ELR (cell line): ENCODE measurements at places on chromosomes 6 and 20.

DNA sequence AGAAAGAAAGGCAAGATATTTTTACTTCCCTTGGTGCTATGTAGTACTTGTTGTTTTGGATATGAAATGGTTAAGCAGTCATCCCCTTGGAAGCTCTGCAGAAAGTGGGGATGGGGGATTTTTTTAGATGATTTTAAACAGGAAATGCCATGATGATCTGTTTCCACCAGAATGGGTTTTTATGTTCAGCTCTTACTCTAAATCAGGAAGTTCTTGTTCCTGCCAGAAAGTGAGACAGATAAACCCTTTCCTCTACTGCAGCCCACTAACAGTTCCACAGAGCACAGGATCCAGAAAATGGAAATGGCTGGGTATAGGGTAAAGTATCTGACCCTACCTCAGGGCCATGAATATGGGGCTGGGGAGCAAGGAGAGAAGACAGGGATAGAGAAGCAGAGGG lies 32.1 kb upstream of the PPP1R3G start:
- DNase-seq, result peak; percentile 9

GRCh38 chr6:107612762-107613415 lies 123.0 kb downstream of the SOBP start:
- no peak for DNase-seq

- peak; percentile 13 for DNase-seq
Observed at GRCh38 chr6:40874495-40874894, 164.5 kb downstream of the UNC5CL start.

- DNase-seq, result no peak
Observed at GRCh38 chr6:167576050-167576741, 250.5 kb upstream of the AFDN start.

DNA sequence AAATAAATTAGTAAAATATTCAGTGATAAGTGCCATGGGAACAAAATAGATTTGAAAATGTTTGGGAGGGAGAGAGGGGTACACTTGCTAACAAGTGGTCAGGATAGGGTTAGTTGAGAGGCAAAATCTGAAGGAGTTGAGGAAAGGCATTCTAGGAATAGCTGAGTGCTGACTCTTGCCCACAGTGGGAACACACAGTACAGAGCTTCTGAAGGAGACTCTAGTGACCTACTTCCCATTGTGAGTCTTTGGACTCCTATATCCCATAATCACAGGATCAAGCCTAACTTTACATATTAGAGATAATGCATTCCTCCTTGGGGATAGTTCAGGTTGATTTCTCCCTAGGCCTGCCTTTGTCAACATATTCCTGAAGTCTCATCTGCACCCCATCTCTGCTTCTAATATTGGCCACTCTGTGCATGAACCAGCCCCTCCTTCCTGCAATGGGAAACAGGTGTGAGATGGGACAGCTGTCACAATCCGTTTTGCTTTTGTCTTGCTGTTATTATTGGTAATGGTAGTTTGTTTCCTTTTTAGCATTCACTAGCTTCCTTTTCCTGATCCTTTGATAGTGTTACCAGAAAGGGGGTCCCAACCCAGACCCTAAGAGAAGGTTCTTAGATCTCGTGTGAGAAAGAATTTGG lies 2.6 kb upstream of the TRIM38 start:
- peak; percentile 40 for DNase-seq

GRCh38 chr6:136371959-136372358 lies 82.3 kb upstream of the BCLAF1 start:
- DNase-seq, result no peak

- DNase-seq, result no peak
Observed at GRCh38 chr6:34525431-34526175, 30.5 kb downstream of the SPDEF start.

GRCh38 chr20:24617080-24617432 lies 147.6 kb downstream of the SYNDIG1 start:
- no peak for DNase-seq

GRCh38 chr6:30763618-30764489 lies 19.5 kb upstream of the IER3 start:
- DNase-seq, result peak; percentile 45

GRCh38 chr20:62796699-62797491 lies 622 bp downstream of the MRGBP start:
- no peak for DNase-seq

DNA sequence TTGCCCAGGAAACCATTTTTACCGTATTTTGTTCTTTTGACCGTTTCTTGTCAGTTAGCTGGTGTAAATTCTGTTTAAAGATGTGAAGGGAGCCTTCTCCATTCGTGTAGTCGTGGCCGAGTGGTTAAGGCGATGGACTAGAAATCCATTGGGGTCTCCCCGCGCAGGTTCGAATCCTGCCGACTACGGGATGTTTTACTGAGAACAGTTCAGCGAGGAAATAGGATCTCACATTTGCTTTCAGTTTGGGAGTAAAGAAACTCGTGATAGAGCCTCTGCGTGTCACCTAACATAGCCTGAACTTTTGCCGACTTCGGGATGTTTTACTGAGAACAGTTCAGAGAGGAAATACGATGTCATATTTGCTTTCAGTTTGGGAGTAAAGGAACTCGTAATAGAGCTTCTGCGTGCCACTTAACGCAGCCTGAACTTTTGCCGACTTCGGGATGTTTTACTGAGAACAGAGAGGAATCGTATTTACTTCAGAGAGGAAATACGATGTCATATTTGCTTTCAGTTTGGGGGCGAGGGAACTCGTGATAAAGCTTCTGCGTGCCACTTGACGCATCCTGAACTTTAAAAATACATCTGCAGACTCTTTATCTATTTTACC lies 5.9 kb upstream of the ZNF184 start:
- DNase-seq, result peak; percentile 95

GRCh38 chr6:107353773-107354382 lies 105.5 kb downstream of the PDSS2 start:
- DNase-seq, result no peak

- DNase-seq, result no peak
Observed at GRCh38 chr6:167708501-167709094, 118.1 kb upstream of the AFDN start.

DNA sequence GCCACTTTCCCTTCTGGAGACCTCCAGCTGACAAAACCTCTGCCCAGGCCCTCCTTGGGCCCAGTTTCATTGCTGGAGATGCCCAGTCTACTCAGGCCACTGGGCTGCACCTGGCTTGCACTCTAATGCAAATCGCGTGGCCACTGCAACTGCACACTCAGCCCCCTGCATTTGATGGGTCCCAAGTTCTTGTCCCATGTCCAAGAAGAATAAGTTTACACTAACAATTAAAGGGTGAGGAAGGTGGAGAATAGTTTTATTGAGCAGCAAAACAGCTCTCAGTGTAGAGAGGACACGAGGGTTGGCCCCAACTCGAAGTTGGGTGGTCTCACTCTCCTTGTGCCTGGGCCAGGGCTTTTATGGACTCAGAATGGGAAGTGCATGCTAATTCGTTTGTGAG lies 31.9 kb upstream of the THEMIS start:
- DNase-seq, result no peak
